ENCODE measurements at places on chromosomes 7 and 10.

GRCh38 chr7:66169616-66170015 lies 35.5 kb upstream of the TPST1 start:
- no peak overlapping the region for H3K27ac ChIP-seq
- DNase-seq: no peak
- no peaks in the 10 kb centered on the region for H3K27me3 ChIP-seq
- no peaks in the 10 kb centered on the region for H3K36me3 ChIP-seq
- no peaks in the 10 kb centered on the region for H3K4me1 ChIP-seq

GRCh38 chr7:151432658-151433521 lies 7.1 kb downstream of the CRYGN start:
- H3K4me3 ChIP-seq: no peak overlapping the region
- no peak for DNase-seq
- no peaks in the 10 kb centered on the region for H3K4me1 ChIP-seq
- no peaks in the 10 kb centered on the region for H3K27me3 ChIP-seq

DNA sequence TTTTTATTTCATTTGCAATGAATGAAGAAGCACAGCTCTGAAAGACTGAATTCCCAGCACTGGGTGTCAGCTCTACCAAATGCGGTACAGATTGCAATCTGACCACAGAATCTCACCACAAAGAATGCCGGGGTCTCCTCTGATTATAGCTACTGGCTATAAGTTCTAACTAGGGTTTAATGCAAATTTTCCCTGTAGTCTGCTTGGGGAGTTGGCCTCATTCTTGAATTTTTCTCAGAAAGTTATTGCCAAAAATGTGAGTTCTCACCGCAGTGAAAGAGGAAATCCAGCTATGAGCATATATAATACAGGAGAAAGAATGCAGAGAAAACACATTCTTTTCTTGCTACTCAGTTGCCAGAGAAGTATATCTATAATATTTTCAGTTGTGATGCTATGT lies 1255.7 kb upstream of the LRRTM3 start:
- H3K27ac ChIP-seq: no peak overlapping the region
- no peaks in the 10 kb centered on the region for H3K27me3 ChIP-seq
- H3K36me3 ChIP-seq: no peaks in the 10 kb centered on the region
- H3K4me3 ChIP-seq: no peak overlapping the region

- H3K27ac ChIP-seq: no peak overlapping the region
- no peak for DNase-seq
- no peaks in the 10 kb centered on the region for H3K36me3 ChIP-seq
- no peaks in the 10 kb centered on the region for H3K4me1 ChIP-seq
- no peak overlapping the region for H3K4me3 ChIP-seq
- no peaks in the 10 kb centered on the region for H3K27me3 ChIP-seq
Measured at GRCh38 chr10:16893664-16894063, 76.4 kb upstream of the RSU1 start.

- H3K27me3 ChIP-seq: no peaks in the 10 kb centered on the region
- H3K4me3 ChIP-seq: no peak overlapping the region
- peaks cover 10% of the 10 kb centered on the region for H3K4me1 ChIP-seq
- peak overlapping the region; percentile 29 for H3K27ac ChIP-seq
Measured at GRCh38 chr10:89367529-89367928, 10.3 kb upstream of the IFIT1B start.

DNA sequence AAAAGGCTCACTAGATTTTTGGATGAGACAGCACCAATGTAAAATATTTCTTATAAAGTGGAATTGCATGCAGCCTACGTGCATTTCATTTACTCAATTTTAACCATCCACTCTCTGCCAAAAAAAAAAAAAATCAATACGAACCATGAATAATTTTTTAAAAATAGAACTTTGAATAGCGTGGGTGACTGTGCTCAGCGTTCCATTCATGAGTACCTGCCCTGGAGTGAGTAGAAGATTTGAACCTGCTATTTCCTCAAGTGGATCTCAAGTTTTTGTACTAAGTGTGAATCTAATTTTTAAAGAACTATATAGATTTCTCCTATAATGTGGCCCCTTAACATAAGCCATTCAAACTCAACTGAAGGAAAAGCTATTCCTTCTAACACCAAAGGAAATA lies 105.3 kb downstream of the ARHGAP12 start:
- H3K27me3 ChIP-seq: no peaks in the 10 kb centered on the region
- DNase-seq: no peak
- H3K27ac ChIP-seq: no peak overlapping the region

- H3K27ac ChIP-seq: no peak overlapping the region
- H3K4me1 ChIP-seq: no peaks in the 10 kb centered on the region
- no peaks in the 10 kb centered on the region for H3K27me3 ChIP-seq
- H3K4me3 ChIP-seq: no peak overlapping the region
Measured at GRCh38 chr10:7315906-7316305, 94.9 kb downstream of the SFMBT2 start.

- no peak for DNase-seq
- no peaks in the 10 kb centered on the region for H3K27me3 ChIP-seq
- no peak overlapping the region for H3K27ac ChIP-seq
- H3K36me3 ChIP-seq: no peaks in the 10 kb centered on the region
- H3K4me1 ChIP-seq: no peaks in the 10 kb centered on the region
Measured at GRCh38 chr10:123655751-123656150, 10.4 kb upstream of the GPR26 start.

DNA sequence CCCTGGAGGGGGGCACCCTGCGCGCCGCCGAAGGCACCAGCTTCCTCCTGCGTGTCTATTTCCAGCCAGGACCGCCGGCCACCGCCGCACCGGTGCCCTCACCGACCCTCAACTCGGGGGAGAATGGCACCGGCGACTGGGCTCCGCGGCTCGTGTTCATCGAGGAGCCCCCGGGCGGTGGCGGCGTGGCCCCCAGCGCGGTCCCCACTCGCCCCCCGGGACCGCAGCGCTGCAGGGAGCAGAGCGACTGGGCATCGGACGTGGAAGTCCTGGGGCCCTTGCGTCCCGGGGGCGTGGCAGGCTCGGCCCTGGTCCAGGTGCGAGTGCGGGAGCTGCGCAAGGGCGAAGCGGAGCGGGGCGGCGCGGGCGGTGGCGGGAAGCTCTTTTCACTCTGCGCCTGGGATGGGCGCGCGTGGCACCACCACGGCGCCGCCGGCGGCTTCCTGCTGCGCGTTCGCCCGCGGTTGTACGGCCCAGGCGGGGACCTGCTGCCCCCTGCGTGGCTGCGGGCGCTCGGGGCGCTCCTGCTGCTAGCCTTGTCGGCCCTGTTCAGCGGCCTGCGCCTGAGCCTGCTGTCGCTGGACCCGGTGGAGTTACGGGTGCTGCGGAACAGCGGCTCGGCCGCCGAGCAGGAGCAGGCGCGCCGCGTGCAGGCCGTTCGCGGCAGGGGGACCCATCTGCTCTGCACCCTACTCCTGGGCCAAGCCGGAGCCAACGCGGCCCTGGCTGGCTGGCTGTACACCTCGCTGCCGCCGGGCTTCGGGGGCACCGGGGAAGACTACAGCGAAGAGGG lies 594 bp downstream of the CNNM1 start:
- H3K27ac ChIP-seq: no peak overlapping the region
- peak overlapping the region; percentile 40 for H3K4me3 ChIP-seq
- peaks cover 20% of the 10 kb centered on the region for H3K27me3 ChIP-seq
- H3K4me1 ChIP-seq: no peaks in the 10 kb centered on the region
- peak; percentile 56 for DNase-seq

DNA sequence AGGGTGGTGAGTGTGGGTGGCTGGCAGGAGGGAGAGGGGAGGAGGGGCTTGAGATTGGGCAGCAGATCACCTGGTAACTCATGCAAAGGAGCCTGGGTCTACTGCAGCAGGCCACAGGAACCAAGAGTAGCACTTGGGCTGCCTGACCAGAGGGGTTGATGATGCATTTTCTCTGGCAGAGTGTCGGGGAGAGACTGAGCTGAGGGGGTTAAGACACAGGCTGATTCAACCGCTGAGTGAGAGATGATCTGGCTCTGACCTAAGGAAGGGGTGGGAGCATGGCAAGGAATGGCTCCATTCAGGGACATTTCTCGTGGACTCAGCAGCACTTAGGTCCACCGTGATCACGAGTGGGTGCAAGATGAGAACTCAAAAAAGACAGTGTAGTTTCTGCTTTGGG lies 115.5 kb upstream of the STK17A start:
- no peaks in the 10 kb centered on the region for H3K36me3 ChIP-seq
- no peak for DNase-seq
- no peaks in the 10 kb centered on the region for H3K4me1 ChIP-seq
- no peak overlapping the region for H3K4me3 ChIP-seq
- no peak overlapping the region for H3K27ac ChIP-seq

- H3K4me3 ChIP-seq: no peak overlapping the region
- H3K4me1 ChIP-seq: no peaks in the 10 kb centered on the region
- DNase-seq: no peak
- no peaks in the 10 kb centered on the region for H3K36me3 ChIP-seq
- no peaks in the 10 kb centered on the region for H3K27me3 ChIP-seq
Measured at GRCh38 chr7:77866786-77867536, 68.4 kb downstream of the PHTF2 start.

- H3K27me3 ChIP-seq: no peaks in the 10 kb centered on the region
- DNase-seq: no peak
- no peaks in the 10 kb centered on the region for H3K36me3 ChIP-seq
- H3K27ac ChIP-seq: no peak overlapping the region
- H3K4me1 ChIP-seq: no peaks in the 10 kb centered on the region
- no peak overlapping the region for H3K4me3 ChIP-seq
Measured at GRCh38 chr10:114096864-114097263, 53.2 kb downstream of the ADRB1 start.

GRCh38 chr7:151286148-151286547 lies 37.7 kb upstream of the SMARCD3 start:
- no peak for DNase-seq
- H3K4me1 ChIP-seq: no peaks in the 10 kb centered on the region
- no peak overlapping the region for H3K4me3 ChIP-seq
- H3K27ac ChIP-seq: no peak overlapping the region
- no peaks in the 10 kb centered on the region for H3K36me3 ChIP-seq

Measured in right lobe of liver (tissue), 6 donors.